ENCODE measurements at places on chromosomes 7 and 10.

GRCh38 chr7:151035026-151035717, 6.9 kb downstream of the ABCB8 start:
- H3K27me3 ChIP-seq = no peaks in the 10 kb centered on the region
- peaks cover 25% of the 10 kb centered on the region for H3K36me3 ChIP-seq
- no peak overlapping the region for H3K4me3 ChIP-seq
- H3K27ac ChIP-seq = no peak overlapping the region
- peaks cover 15% of the 10 kb centered on the region for H3K4me1 ChIP-seq

- H3K4me1 ChIP-seq = no peaks in the 10 kb centered on the region
- H3K36me3 ChIP-seq = no peaks in the 10 kb centered on the region
- no peak overlapping the region for H3K27ac ChIP-seq
These were observed 542.0 kb downstream of the TNS3 start for GRCh38 chr7:47039904-47040303.

- ATAC-seq = no peak
- no peak overlapping the region for H3K4me3 ChIP-seq
- H3K36me3 ChIP-seq = no peaks in the 10 kb centered on the region
- peaks cover 17% of the 10 kb centered on the region for H3K4me1 ChIP-seq
- no peak overlapping the region for H3K27ac ChIP-seq
- no peaks in the 10 kb centered on the region for H3K27me3 ChIP-seq
These were observed 38.9 kb downstream of the BMPR1A start for GRCh38 chr10:86795353-86795752.

DNA sequence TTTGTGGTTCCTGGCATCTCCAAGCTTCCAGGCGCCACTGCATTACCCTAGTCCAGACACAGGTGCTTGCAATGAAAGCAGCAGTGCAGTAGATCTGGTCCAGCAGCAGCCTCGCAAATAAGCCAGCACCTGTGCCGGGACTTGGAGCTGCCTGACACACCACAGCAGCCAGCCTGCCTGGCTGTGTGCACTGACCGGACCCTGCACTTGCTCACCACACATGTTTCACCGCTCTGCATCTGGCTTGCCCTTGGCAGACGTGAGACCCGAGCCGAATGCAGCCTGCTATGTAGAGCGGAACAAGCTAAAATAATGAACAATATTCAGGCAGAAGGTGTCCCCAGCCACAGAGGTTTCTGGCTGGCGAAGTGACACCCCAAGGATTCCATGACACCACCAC, 123.6 kb upstream of the POM121L12 start:
- H3K27me3 ChIP-seq = no peaks in the 10 kb centered on the region
- H3K36me3 ChIP-seq = no peaks in the 10 kb centered on the region
- H3K4me3 ChIP-seq = no peak overlapping the region
- no peaks in the 10 kb centered on the region for H3K4me1 ChIP-seq

- no peaks in the 10 kb centered on the region for H3K36me3 ChIP-seq
- H3K4me3 ChIP-seq = no peak overlapping the region
- no peak overlapping the region for H3K27ac ChIP-seq
- peaks cover 7% of the 10 kb centered on the region for H3K4me1 ChIP-seq
- H3K27me3 ChIP-seq = peaks cover 2% of the 10 kb centered on the region
These were observed 512.4 kb downstream of the TNS3 start for GRCh38 chr7:47069385-47070076.

- no peaks in the 10 kb centered on the region for H3K36me3 ChIP-seq
- H3K27ac ChIP-seq = no peak overlapping the region
- no peaks in the 10 kb centered on the region for H3K27me3 ChIP-seq
- H3K4me3 ChIP-seq = no peak overlapping the region
- ATAC-seq = no peak
- no peaks in the 10 kb centered on the region for H3K4me1 ChIP-seq
These were observed 58.6 kb upstream of the RELN start for GRCh38 chr7:104048055-104048454.

DNA sequence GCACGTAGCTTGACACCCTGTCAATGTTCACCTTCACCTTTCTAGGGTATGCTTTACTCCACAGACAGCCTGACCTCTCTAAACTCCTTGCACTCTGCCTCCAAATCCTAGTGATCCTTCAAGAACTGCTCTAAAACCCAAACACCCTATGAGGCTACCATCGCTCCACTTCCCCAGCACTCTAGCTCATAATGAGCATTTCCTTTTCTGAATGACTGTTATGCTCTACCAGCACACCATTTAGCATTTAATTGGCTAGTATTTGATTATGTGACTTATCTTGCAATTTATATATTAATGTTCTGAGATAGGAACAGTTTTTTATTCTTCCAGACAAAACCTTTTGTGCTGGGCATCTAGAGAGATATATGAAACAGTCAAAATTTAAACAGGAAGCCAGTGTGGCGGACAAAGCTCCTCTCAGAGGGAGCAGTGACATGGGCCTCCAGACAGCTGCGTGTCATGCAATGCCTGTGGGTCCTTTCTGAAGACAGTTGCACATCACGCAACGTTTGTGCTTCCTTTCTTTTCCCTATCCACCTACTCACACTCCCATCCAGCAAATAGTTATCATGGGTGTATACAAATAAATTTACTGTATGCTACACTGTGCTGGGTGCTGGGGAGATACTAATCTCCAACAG, 86.3 kb downstream of the ALOX5 start:
- H3K27ac ChIP-seq = peak overlapping the region; percentile 93
- peaks cover 48% of the 10 kb centered on the region for H3K36me3 ChIP-seq
- peak overlapping the region; percentile 74 for H3K4me3 ChIP-seq

GRCh38 chr7:117949232-117949631, 76.0 kb upstream of the CTTNBP2 start:
- H3K27ac ChIP-seq = no peak overlapping the region
- H3K4me1 ChIP-seq = no peaks in the 10 kb centered on the region
- no peaks in the 10 kb centered on the region for H3K36me3 ChIP-seq
- H3K27me3 ChIP-seq = no peaks in the 10 kb centered on the region
- H3K4me3 ChIP-seq = no peak overlapping the region

DNA sequence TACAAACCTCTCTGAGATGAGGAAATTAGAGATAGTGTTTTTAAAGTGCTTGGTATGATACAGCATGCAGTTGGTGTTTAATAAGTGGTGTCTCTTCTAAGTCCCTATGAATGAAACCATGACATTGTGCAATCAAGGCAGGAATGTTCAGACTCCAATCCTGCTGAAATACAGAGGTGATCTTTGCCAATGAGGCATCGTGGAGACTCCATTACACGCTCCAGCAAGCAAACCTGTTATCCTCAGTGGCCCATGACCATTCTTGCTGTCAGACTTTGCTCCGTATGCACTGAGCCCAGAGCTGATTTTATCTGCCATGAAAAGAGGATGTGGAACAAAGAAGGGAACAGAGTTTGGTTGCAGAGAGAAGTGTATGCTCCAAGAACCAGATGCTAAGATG, 47.3 kb downstream of the CDHR3 start:
- no peak overlapping the region for H3K4me3 ChIP-seq
- no peak overlapping the region for H3K27ac ChIP-seq
- peaks cover 21% of the 10 kb centered on the region for H3K4me1 ChIP-seq
- peaks cover 9% of the 10 kb centered on the region for H3K27me3 ChIP-seq

GRCh38 chr7:100895956-100896731, 456 bp upstream of the ACHE start:
- H3K4me3 ChIP-seq = peak overlapping the region; percentile 77
- ATAC-seq = no peak
- H3K36me3 ChIP-seq = no peaks in the 10 kb centered on the region
- H3K27ac ChIP-seq = no peak overlapping the region
- peaks cover 28% of the 10 kb centered on the region for H3K4me1 ChIP-seq

- H3K4me3 ChIP-seq = no peak overlapping the region
- H3K4me1 ChIP-seq = no peaks in the 10 kb centered on the region
- no peaks in the 10 kb centered on the region for H3K36me3 ChIP-seq
- H3K27me3 ChIP-seq = peaks cover 38% of the 10 kb centered on the region
- ATAC-seq = no peak
These were observed 85.6 kb upstream of the FRMD4A start for GRCh38 chr10:14416308-14416700.

DNA sequence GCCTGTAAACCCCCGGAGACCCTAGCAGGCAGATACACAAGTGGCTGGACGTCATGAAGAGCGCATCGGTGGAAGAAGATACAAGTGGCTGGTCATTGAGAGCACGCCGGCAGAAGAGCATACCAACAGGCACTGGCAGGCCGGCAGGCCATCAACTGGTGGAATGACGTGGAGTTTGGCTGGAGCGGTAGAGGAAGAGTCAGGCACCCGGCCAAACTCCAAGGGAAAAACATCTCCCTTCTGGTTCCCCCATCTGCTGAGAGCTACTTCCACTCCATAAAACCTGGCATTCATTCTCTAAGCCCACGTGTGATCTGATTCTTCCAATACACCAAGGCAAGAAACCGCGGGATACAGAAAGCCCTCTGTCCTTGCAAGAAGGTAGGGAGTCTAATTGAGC, 113.4 kb upstream of the NPSR1 start:
- H3K27ac ChIP-seq = no peak overlapping the region
- no peaks in the 10 kb centered on the region for H3K4me1 ChIP-seq
- H3K4me3 ChIP-seq = no peak overlapping the region
- ATAC-seq = no peak
- H3K36me3 ChIP-seq = no peaks in the 10 kb centered on the region

GRCh38 chr10:1166101-1166827, 110.1 kb downstream of the WDR37 start:
- H3K36me3 ChIP-seq = no peaks in the 10 kb centered on the region
- no peak overlapping the region for H3K27ac ChIP-seq
- peak; percentile 14 for ATAC-seq
- H3K27me3 ChIP-seq = peaks cover 32% of the 10 kb centered on the region
- no peaks in the 10 kb centered on the region for H3K4me1 ChIP-seq

- no peak for ATAC-seq
- no peaks in the 10 kb centered on the region for H3K27me3 ChIP-seq
- H3K4me3 ChIP-seq = no peak overlapping the region
- H3K36me3 ChIP-seq = no peaks in the 10 kb centered on the region
These were observed 472.5 kb downstream of the DNAJB6 start for GRCh38 chr7:157809154-157809862.

- no peak overlapping the region for H3K27ac ChIP-seq
- no peaks in the 10 kb centered on the region for H3K27me3 ChIP-seq
- H3K36me3 ChIP-seq = no peaks in the 10 kb centered on the region
- no peak overlapping the region for H3K4me3 ChIP-seq
These were observed 59.0 kb upstream of the AGR3 start for GRCh38 chr7:16940776-16941175.

GRCh38 chr10:22851865-22852239, 76.0 kb upstream of the ARMC3 start:
- peaks cover 13% of the 10 kb centered on the region for H3K4me1 ChIP-seq
- H3K36me3 ChIP-seq = no peaks in the 10 kb centered on the region
- peaks cover 13% of the 10 kb centered on the region for H3K27me3 ChIP-seq
- no peak overlapping the region for H3K4me3 ChIP-seq
- H3K27ac ChIP-seq = no peak overlapping the region

DNA sequence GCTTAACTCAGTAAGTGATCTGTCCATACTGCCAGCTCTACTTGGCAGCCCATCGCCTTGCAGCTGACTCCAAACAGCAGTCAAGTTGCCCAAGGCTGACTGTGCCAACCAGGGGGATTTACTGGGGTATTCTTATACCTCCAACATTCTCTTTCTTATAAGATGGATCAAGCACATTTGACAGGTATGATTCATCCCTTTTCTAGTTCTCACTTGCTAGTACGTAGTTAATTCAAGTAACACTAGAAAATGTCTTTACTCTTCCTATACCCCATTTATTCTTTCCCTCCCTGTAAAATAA, 77.0 kb downstream of the SLC25A13 start:
- H3K27me3 ChIP-seq = no peaks in the 10 kb centered on the region
- peaks cover 32% of the 10 kb centered on the region for H3K4me1 ChIP-seq
- no peak overlapping the region for H3K27ac ChIP-seq
- peaks cover 24% of the 10 kb centered on the region for H3K36me3 ChIP-seq
- no peak overlapping the region for H3K4me3 ChIP-seq

DNA sequence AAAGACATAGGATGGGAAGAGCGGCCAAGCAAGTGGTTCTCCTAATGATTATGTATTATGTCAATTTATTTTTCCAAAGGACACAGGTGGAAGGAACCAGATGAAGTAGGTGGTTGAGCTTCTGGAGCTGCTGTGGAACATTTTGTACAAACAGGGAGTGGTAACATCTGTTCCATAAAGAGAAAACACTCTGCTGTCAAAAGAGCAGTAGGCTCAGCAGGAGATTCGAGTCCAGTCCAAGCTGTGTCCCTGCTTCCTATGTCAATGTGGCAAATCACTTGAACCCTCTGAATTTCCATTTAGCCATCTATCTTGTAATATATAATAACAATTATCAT, 448.0 kb upstream of the ANKRD30A start:
- no peak overlapping the region for H3K27ac ChIP-seq
- no peaks in the 10 kb centered on the region for H3K4me1 ChIP-seq
- ATAC-seq = no peak
- no peak overlapping the region for H3K4me3 ChIP-seq
- no peaks in the 10 kb centered on the region for H3K36me3 ChIP-seq
- no peaks in the 10 kb centered on the region for H3K27me3 ChIP-seq

- H3K4me3 ChIP-seq = peak overlapping the region; percentile 75
- no peak for ATAC-seq
- H3K36me3 ChIP-seq = no peaks in the 10 kb centered on the region
- peaks cover 12% of the 10 kb centered on the region for H3K4me1 ChIP-seq
These were observed 740 bp downstream of the HTR7 start for GRCh38 chr10:90856964-90857634.

DNA sequence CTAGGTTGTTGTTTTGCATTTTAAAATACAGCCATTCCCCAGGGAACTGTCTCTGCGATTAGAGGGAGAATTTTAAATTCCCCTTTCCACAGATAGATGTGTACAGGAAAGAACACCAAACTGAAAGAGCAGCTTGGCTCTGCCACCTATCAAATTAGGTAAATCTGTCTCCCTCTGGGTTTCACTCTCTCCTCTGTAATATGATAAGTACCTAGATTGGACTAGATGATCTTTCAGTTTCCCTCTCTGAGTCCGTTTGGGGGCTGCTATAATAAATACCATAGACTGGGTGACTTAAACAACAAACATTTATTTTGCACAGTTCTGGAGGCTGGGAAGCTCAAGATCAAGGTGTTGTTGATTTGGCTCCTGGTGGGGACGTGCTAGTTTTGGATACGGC, 186.0 kb downstream of the KIF20B start:
- H3K27ac ChIP-seq = peak overlapping the region; percentile 86
- ATAC-seq = peak; percentile 46
- H3K4me1 ChIP-seq = peaks cover 35% of the 10 kb centered on the region
- peaks cover 10% of the 10 kb centered on the region for H3K27me3 ChIP-seq

GRCh38 chr10:116738339-116738738, 4.0 kb downstream of the HSPA12A start:
- no peaks in the 10 kb centered on the region for H3K4me1 ChIP-seq
- H3K36me3 ChIP-seq = no peaks in the 10 kb centered on the region
- H3K4me3 ChIP-seq = no peak overlapping the region
- H3K27me3 ChIP-seq = peaks cover 47% of the 10 kb centered on the region
- no peak for ATAC-seq

DNA sequence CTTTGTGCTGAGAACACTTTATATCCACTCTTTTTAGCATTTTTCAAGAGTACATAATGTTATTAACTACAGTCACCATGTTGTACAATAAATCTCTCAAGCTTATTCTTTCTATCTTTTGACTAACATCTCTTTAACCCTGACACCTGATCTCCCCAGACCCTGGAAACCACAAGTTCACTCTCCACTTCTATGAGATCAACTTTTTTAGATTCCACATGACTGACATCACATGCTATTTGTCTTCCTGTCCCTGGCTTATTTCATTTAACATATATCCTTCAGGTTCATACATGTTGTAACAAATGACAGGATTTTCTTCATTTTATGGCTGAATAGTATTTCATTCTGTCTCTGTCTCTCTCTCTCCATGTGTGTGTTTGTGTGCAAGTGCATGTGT, 15.5 kb downstream of the SLC13A1 start:
- H3K4me1 ChIP-seq = no peaks in the 10 kb centered on the region
- no peak overlapping the region for H3K27ac ChIP-seq
- ATAC-seq = no peak
- no peaks in the 10 kb centered on the region for H3K36me3 ChIP-seq
- H3K27me3 ChIP-seq = no peaks in the 10 kb centered on the region

GRCh38 chr10:101481256-101481655, 106.8 kb downstream of the POLL start:
- peaks cover 32% of the 10 kb centered on the region for H3K36me3 ChIP-seq
- no peak overlapping the region for H3K27ac ChIP-seq
- H3K4me1 ChIP-seq = no peaks in the 10 kb centered on the region
- no peak for ATAC-seq
